Muscle of arm (tissue), 14 donors: ENCODE measurements at places on chromosomes 16 and 17. TPM values are rescaled to one million over a fixed set of nuclear protein-coding genes. Genes with fewer than 3 reads are reported as not detected.
A peak's percentile ranks its signal among the peaks of the same experiment; 100 is the strongest.

Gene ABCC11
- not detected for polyA plus RNA-seq

DNA sequence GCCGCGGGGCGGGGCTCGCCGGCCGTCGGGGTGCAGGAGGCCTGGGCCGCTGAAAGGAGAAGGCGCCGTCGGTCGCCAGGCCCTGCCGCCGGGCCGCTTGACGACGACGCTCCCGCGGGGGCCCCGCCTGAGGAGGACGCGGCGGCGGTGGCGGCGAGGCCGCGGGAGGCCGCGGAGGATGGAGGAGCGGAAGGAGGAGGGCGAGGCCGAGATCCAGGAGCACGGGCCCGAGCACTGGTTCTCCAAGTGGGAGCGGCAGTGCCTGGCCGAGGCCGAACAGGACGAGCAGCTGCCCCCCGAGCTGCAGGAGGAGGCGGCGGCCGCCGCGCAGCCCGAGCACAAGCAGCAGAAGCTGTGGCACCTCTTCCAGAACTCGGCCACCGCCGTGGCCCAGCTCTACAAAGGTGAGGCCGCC, 430 bp downstream of the HAPSTR1 start:
- peak; percentile 46 for DNase-seq

DNA sequence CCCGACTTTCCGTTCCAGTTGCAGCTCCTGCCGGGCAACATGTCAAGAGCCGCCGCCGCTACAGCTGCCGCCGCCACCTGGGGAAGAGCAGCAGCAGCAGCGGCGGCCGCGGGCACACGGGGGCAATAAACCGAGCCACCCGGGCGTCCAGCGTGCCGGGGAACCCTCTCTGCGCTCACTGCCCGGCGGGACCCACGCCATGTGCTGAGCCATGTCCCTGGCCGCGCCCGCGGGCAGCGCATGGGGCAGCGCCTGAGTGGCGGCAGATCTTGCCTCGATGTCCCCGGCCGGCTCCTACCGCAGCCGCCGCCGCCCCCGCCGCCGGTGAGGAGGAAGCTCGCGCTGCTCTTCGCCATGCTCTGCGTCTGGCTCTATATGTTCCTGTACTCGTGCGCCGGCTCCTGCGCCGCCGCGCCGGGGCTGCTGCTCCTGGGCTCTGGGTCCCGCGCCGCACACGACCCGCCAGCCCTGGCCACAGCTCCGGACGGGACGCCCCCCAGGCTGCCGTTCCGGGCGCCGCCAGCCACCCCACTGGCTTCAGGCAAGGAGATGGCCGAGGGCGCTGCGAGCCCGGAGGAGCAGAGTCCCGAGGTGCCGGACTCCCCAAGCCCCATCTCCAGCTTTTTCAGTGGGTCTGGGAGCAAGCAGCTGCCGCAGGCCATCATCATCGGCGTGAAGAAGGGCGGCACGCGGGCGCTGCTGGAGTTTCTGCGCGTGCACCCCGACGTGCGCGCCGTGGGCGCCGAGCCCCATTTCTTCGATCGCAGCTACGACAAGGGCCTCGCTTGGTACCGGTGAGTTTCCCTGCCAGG, 604 bp downstream of the HS3ST3B1 start:
- no peak for DNase-seq

DNA sequence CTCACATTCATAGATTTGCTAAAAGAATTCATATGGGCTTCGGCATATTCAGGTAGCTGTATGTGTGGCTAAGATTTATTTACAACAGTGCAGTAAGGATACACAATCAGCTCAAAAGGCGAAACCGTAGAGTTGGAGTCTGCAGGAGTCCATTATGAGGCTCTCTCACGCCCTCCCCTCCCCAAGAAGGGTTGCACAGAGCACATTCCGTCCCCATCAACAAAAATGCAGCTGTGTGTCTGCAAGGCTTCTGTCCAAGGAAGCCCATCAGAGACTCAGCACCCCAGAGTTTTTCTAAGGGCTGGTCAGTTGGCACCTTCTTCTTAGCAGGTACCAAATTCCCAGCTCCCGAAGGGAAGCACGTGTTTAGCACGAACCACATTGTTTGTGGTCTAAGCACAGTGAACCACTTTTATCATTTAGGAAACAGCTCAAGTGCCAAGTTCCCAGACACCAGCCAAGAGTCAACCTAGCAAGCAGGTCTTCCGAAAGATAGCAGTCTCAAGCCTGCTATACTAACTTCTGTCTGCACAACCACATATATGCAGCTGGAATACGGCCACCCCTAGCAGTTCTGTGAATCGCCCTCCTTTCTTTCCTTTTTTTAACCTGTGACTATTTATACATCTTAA, 28.5 kb upstream of the MEAK7 start:
- DNase-seq, result no peak

DNA sequence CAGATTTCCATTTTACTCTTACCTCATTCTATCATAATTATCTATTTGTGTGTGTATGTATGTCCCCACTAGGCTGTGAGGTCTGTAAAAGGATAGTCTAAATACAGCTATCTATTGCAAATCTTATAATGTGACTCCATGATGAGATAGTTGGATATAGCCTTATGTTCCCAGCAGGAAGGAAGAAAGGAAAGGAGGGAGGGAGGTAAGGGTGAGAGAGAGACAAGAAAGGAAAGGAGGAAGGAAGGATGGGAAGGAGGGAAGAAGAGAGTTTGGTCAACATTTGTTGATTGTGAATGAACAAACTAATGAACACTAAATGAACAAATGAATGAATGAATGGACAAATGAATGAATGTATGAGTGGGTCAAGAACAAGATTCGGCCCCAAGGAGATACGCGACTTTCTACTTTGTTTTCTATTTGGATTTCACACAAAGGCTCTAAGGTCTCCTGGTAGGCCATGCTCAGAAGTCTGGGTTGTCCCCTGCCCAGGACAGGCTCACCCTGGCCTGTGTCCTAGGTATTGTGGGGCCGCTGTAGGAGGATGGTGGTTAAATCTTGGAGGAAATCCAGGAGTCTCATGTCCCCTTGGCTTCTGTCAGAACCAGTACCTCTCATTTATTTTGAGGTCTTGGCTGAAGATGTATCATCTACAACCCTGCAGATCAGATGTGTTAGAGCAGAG, 195.2 kb downstream of the WWOX start:
- DNase-seq, result no peak

GRCh38 chr17:34374457-34374856, 11.4 kb upstream of the CCL1 start:
- DNase-seq, result no peak
